ENCODE measurements at places on chromosomes 6 and 20. TPM values are rescaled to one million over a fixed set of nuclear protein-coding genes. Genes with fewer than 3 reads are reported as not detected.

VNN1 gene
- 1.9 TPM for total RNA-seq

COL19A1 gene
- 0.14 TPM for total RNA-seq

PLCB1 gene
- 20.8 TPM for total RNA-seq

DSP gene
- total RNA-seq = 3.4 TPM

GRCh38 chr6:142444881-142445301 lies 143.1 kb downstream of the ADGRG6 start:
- no peak for DNase-seq

DNA sequence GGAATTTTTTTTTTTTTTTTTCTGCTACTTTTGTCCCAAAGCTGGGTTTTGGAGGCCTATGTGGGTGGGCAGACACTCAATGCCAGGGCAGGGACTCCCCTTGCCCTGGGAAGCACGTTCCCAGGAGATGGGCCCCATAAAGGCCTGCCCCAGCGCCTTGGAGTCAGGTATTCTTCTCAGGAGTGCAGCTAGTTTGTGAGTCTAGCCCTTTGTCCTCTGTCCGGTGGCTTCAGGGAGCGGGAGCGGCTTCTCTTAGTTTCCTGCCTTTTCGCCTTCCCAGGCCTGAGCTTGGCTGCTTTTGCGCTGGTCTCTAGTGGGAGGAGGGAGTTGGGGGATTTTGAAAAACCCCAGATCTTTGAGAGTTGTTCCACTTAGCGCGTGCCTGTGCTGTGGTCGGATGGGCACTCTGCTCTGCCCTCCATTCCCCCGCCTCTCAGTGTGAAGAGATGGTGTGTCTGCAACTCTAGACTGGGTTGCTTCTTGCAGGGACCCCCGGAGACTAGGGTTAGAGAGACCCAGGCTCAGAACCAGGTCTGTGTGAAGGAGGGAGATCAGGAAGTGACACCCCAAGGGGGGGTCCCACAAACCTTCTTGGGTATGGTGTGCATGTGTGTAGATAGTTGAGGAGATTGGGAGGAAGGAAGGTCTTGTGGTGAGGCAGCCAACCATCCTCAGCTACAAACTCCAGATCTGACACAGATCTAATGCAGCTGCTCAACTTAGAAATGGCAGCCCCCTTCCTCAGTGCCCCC lies 1.3 kb downstream of the PLCG1 start:
- DNase-seq = peak; percentile 82

DNA sequence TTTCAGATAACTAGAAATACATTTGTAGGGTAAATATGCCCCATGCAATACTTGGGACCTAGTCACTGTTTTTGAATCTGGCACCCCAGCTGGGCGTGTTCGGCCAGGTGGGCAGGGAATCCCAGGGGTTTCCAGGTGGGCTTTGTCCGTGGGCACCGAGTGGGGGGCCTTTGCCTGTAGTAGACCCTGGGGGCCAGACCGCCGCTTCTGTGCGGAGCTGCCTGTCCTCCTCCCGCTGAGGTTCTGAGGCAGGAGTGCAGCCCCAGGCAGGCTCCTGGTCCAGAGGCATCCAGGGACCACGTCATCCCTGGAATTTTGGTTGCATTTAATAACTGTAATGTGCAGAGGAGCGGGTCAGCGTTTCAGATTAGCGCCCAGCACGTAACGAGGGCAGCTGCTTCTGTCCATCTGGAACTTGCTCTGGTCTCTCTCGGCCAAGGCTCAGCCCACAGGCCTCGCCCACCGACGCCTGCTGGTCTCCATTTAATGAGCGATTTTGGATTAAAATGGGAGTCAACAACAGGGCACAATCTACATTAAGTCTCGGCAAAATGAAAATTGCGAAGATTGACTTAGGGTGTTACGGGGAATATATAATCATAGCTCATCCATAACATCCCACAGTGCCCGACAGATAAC lies 12.8 kb downstream of the BHLHE23 start:
- DNase-seq = no peak

- no peak for DNase-seq
Measured at GRCh38 chr20:11734431-11734830, 183.3 kb upstream of the BTBD3 start.

DNA sequence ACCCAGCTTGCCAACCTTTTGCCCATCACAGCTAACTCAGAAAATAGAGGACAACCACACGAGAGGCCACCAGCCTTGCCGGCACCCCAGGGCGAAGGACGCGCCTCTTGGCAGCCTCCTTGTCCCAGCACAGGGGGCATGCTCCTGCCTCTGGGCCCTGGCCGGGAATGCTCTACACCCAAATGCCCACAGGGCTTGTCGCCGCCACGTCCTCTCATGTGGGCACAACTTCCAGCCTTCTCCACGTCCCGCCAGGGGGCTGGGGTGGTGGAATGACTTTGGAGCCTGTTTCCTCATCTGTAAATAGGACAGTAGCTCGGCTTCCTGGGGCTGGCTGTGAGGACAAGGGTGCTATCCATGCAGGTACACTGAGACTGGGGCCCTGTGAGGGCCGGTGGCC lies 152.4 kb upstream of the MLN start:
- DNase-seq = peak; percentile 59

GRCh38 chr6:78482801-78483552 lies 384.4 kb upstream of the IRAK1BP1 start:
- no peak for DNase-seq

GRCh38 chr6:170289951-170290295 lies 955 bp downstream of the DLL1 start:
- no peak for DNase-seq

- no peak for DNase-seq
Measured at GRCh38 chr6:129860908-129861665, at the start of gene TMEM244. Gene TMEM244 (minus strand): TSS chr6:129861315. CDS start chr6:129861188, 127 bp downstream.

DNA sequence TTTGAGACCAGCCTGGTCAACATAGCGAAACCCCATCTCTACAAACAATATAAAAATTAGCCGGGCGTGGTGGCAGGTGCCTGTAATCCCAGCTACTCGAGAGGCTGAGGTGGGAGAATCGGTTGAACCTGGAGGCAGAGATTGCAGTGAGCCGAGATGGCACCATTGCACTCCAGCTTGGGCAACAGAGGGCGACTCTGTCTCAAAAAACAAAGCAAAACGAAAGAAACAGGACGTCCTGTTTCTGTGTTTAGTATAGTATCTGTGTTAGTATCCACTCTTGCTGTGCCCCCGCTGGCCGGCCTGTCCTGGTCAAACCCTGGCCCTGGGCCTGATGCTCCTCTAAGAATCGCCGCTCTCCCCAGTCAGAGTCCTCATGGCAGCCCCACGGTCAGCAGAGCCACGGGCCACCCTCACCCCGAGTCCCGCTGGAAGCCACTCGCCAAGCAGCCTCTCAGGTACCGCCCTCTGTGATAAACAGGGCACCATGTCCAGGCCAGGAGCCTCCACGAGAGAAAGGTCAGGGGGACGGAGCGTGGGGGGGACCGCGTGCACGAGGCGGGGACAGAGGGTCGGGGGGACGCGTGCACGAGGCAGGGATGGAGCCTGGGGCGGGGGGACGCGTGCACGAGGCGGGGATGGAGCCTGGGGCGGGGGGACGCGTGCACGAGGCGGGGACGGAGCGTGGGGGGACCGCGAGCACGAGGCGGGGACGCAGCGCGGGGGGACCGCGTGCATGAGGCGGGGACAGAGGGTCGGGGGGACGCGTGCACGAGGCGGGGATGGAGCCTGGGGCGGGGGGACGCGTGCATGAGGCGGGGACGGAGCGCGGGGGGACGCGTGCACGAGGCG lies 384.5 kb downstream of the SMOC2 start:
- no peak for DNase-seq

GRCh38 chr6:16898640-16899396 lies 137.6 kb upstream of the ATXN1 start:
- DNase-seq = no peak

GRCh38 chr6:125041740-125042459 lies 79.7 kb downstream of the RNF217 start:
- DNase-seq = no peak
